Activated CD4-positive, CD25-positive, alpha-beta regulatory T cell treated with anti-CD3 and anti-CD28 coated beads, Interleukin-2, amount 50 U/mL, for 16 hours (primary cell): ENCODE measurements at places on chromosomes 2 and 18.

DNA sequence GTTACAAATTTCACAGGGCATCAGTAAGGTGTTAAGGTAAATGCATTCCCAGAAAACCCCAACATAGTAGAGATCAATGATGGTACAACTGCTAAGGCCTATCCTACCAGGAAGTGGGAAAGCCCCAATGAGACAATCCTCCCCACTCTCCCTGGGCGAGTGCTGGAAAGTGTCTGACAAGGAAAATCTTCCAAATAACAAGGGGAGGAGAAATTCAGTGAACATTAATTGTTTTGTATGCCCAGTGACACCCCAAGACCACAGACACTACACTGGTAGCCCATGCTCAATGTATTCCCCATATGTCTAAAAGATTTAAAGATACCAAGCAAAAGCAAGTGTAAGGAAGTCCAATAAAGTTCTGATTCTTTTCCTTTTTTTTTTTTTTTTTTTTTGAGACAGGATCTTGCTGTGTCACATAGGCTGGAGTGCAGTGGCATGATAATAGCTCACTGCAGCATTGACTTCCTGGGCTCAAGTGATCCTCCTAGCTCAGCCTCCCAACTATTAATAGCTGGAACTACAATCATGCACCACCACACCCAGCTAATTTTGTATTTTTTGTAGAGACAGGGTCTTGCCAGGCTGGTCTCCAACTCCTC lies 24.7 kb downstream of the B4GALT6 start:
- no peak for DNase-seq

GRCh38 chr2:206231669-206232286 lies 42.7 kb upstream of the ZDBF2 start:
- DNase-seq, result no peak

GRCh38 chr2:32960647-32961403 lies 14.1 kb downstream of the LTBP1 start:
- DNase-seq, result no peak

GRCh38 chr2:171436307-171436706 lies 2.3 kb downstream of the DCAF17 start:
- no peak for DNase-seq

GRCh38 chr2:128617661-128618060 lies 299.0 kb upstream of the HS6ST1 start:
- no peak for DNase-seq

DNA sequence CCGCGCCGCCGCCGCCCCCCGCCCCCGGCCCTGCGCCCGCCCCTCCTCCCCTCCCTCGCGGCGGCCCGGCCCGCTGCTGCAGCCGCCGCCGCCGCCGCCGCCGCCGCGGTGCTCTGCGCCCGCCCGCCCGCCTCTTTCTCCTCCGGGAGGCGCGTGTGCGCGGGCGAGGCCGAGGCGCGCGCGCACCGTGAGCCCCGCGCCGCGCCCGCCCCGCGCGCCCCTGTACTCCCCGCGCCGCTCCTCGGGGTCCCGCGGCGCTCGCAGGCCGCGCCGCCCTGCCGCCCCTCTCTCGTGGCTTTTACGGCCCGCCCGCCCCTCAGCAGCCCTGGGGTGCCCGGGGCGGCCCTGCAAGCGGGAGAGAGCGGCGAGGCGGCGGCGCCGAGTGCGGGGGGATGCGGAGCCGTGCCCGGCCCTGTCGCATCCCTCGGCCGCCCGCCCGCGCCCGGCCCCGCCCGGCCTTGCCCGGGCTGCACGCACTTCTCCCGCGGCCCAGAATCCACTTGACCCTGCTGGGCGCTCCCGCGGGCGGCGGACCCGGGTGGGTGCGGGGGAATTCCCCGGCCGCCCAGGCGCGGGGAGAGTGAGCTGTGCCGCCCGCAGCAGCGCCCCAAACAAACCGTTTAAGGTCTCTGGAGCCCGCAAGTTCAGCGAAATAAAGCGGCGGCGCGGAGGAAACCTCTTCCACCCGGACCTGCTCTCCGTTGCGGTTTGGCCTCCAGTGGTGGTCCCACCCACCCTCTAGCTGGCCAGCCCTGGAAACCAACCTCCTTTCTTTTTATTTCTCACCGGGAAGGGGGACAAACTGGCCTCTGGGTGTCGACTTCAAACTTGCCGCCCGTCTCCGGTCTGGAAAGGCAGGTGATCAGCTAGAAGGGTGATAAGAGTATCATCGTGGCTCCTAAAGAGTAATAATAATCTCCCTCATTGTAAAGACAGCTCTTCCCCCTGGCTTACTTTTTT lies 37.4 kb downstream of the AFF3 start:
- DNase-seq, result no peak

GRCh38 chr2:31081492-31081891 lies 56.7 kb downstream of the GALNT14 start:
- no peak for DNase-seq

DNA sequence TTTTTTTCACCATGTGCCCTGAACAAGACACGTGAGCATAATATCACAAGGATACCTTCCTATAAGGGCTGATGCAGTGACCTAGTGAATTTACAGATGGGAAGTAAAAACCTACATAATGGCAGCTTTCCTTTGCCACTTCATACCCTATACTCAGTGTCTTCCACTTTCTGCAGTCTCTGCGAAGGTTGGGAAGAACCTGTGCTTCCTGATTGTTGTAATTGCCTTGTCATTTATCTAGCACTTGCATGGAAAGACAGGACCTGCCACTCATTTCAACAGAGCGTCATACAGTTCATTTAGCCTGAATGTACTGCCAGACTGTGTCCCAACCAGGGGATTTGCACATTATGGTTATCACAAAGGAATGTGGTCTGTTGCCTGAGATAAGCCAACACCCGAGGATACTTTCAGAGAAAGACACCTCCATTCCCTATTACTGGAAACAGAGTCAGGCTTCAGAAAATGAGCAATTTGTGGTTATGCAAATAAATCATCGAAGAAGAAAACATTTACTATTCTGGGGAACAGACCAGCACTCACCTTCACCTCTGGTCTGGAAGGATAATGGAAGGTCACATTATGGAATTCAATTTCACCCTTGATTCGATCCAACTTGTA lies 55.0 kb downstream of the ABCB11 start:
- DNase-seq, result no peak

- no peak for DNase-seq
Observed at GRCh38 chr2:241417626-241418025, 61.5 kb downstream of the FARP2 start.

GRCh38 chr2:43276962-43277391 lies 50.6 kb upstream of the ZFP36L2 start:
- DNase-seq, result no peak

DNA sequence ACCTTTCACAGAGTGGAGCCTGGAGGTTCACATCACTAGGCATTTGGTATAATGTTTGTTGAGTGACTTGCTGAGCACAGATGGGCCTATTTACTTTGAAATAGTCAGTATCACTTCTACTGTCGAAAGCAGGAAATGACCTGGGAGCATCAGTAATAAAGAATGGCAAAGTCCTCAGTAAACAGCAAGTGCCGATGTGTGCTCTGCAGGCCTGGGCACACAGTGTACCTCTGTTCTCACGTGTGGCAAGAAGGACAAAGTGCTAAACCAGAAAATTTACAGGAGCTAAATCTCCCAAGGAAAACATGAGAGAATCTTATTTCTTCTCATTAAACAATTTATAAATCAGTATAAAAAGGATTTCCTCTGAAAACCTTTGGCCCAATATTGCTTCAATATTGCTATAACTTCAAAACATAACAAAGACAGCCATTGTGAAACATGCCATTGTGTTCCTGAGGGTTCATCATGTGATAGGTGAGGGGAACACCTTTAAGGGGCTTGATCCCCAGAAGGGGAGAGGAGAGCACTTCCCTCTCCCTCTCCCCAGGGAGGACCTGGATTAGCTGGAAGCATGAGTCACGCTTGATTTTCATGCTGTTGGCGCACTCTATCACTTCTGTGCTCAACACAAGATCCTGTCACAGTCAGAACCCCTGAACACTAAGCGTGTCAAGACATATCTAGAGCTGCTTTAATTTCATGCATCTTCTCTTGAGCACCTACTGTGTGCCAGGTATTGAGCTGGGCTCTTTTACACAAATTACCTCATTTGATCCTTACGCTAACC lies 131.5 kb upstream of the SMAD2 start:
- DNase-seq, result no peak

GRCh38 chr2:168169097-168169745 lies 78.2 kb downstream of the STK39 start:
- DNase-seq, result no peak

- no peak for DNase-seq
Observed at GRCh38 chr2:181085734-181086133, 105.3 kb downstream of the UBE2E3 start.

- DNase-seq, result no peak
Observed at GRCh38 chr18:56977771-56978170, 169.1 kb upstream of the BOD1L2 start.

- no peak for DNase-seq
Observed at GRCh38 chr2:150572194-150572766, 84.8 kb upstream of the RND3 start.

- peak; percentile 57 for DNase-seq
Observed at GRCh38 chr2:96142217-96143113, 2.8 kb downstream of the DUSP2 start.

DNA sequence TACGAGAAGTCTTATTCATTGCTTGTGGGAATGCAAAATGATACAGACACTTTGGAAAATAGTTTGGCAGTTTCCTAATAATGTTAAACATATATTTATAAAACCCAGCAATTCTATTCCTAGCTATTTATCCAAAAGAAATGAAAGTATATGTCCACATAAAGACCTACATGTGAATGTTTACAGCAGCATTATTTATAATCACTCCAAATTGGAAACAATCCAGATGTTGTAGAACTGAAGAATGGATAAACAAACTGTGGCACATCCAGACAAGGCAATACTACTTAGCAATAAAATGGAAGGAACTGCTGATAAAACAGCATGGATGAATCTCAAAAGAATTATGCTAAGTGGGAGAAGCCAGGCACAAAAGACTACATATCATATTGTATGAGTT lies 19.3 kb downstream of the MRPL33 start:
- no peak for DNase-seq

- DNase-seq, result no peak
Observed at GRCh38 chr2:144011553-144011952, 508.4 kb downstream of the ZEB2 start.

DNA sequence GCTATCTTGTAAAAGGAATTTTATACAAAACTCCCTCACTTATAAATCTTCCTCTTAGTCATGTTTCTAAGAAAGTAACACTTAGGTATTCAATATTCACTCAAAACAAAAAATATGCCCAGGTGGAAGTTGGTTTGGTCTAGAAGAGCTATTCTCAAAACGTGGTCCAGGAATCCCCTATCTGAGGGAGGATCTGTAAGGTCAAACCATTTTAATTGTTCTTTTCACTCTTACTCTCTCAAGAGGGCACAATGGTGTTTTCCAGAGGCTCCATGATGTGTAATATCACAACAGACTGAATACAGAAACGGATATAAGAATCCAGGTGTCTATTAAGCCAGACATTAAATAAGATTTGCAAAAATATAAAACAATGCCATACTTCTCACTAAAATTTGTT lies 9.9 kb downstream of the MOB1A start:
- DNase-seq, result no peak

- no peak for DNase-seq
Observed at GRCh38 chr2:211877061-211877460, 661.5 kb downstream of the ERBB4 start.

GRCh38 chr2:211941216-211941747 lies 597.3 kb downstream of the ERBB4 start:
- no peak for DNase-seq

DNA sequence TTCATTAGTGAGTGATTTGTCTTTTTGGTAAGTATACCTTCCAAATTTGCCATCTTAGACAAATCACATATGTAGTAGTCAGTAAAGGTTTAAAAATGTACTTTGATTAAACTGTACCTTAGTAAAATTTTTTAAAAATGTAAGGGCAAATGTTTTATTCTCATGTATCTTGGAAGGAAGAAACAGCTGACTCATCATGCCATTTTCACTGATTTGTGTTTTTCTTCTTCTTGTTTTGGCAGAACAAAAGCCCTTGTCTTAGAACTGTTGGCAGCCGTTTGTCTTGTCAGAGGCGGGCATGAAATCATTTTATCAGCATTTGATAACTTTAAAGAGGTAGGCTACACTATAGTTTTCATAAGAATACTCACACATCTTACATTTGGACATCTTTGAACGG lies 136.5 kb downstream of the PRPF40A start:
- DNase-seq, result no peak

DNA sequence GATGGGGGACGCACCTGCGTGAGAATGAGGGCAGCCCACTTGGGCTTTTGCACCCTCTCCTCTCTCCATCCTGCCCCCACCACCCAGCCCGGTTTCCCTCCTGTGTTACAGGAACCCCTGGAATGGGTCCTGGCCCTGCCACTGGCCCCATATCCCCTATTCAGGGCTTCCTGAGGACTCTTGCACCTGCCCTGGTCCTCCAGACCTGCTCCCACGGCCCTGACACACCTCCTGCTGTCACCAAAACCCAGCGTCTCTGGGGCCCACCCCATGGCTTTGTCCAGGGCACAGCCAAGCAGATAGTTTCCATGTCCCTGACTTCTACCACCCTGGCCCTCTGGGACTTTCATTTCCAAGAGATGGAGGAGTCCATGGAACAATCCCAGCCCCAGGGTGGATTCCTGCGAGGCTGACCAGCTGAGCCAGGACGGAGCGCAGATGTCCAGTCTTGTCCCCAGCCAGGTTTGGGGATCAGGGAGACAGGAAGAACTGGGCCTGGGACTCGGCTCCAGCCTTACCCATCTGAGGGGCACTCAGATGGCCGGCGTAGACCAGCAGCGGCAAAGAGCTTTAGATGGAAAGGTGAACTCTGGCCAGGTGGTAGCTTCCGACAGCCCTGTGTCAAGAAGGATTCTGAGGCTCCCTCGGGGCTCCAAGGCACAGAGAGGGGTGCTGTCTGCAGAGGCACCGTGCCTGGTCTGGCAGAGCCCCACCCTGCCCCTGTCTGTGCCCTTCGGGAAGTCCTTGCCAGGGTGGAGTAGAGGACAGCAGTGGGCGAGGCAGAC lies 12.0 kb downstream of the GPR35 start:
- no peak for DNase-seq

DNA sequence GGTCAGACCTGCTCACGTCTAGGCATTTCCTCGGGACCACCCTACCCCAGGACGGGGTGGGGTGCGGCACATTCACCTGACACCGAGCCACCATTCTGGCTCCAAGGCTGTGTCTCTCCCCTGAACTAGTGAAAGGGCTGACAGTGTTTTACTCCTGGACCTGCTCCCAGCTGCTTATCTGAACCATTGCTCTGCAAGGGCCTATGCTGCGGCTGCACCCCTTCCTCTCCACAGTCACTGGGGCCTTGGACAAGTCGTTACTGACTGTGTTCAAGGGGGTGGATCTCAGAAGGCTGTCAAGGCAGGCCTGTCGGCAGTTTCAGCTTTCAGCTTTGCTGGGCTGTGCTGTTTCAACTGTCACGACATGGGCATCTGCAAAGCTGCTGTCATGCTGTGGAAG lies 11.7 kb downstream of the CREG2 start:
- DNase-seq, result no peak

- no peak for DNase-seq
Observed at GRCh38 chr18:11719621-11720020, 30.6 kb downstream of the GNAL start.

DNA sequence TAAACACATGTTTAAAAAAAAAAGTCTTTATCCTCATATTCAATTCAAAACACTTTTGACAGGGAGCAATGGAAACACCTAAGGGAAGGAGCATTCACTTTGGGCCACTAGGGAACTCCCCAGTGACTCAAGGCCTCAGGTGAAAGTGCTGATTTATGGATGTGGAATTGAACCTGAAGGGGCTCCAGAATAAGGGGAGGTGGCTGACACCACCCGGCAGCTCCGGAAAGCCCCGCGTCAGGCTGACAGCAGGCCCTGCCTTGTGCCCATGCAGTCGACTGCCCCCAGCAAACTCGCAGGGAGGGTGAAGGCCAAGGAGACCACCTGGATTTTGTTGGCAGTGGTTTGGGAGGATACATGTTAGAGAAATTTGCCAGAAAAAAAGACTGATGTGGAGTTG lies 275.3 kb upstream of the NCKAP5 start:
- no peak for DNase-seq
